ENCODE measurements at places on chromosomes 1 and 21.

DNA sequence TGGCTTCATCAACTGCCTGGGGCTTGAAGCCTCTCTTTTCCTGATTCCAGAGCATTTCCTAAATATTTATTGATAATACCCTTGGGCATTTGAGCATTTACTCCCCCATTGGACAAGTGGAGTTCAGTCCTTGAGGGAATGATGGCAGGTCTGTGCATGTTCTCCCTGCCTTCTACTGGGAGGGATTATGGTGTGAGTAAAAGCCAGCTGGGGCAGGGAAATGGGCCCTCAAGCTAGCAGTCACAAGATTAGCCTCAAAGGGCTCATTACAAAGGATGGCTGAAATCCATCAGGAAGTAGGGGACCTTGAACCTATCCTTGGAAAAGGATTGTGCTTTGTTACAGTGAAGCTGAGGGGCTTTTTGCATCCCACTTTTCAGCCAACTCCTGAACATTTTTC is 24.2 kb upstream of the OSBPL9 start:
- DNase-seq: no peak

GRCh38 chr1:197181982-197182381 is 35.5 kb upstream of the ASPM start:
- no peak for DNase-seq

DNA sequence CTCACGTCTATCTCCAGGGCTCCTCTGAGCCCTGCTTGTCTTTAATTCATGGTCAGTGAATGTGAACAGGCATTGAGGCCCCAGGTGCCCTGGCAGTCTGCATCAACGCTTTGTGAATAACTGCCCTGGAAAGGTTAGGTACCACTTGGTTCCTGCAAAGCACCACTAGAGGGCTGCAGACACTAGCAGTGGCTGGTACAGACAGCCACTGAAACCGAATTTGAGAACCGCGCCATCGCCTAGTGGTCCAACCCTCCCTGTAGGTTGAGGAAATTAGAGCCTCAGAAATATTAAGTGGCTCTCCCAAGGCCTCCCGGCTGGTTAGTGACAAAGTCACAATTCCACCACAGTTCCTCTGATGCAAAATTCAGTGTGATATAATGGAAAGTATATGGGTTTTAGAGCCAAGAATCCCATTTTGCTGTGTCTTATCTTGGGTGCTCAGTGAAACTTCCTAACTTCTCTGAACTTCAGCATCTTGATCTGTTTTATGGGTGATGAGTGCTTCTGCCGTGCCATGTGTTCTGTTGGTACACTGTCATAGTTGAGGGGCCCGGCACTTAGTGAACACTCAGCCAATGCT is 46.2 kb upstream of the BCL9 start:
- DNase-seq: peak; percentile 90

DNA sequence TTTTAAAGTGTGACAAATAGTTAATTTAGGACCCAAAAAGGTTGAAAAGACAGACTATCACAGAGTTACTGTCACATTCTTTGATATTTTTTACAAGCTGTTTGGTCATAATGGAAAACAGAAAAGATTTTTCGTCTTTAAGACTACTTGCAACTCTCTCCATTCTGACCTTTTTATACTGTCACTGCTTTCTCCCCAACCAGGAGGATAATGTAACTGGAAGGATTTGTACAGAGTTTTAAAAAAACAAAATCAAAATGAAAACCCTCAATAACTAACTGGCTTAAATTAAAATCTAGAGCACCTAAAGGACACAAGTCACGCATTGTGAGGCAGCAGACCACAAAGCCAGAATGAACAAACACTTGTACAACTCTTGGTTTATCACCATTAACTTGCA is 257.7 kb downstream of the FAF1 start:
- no peak for DNase-seq

DNA sequence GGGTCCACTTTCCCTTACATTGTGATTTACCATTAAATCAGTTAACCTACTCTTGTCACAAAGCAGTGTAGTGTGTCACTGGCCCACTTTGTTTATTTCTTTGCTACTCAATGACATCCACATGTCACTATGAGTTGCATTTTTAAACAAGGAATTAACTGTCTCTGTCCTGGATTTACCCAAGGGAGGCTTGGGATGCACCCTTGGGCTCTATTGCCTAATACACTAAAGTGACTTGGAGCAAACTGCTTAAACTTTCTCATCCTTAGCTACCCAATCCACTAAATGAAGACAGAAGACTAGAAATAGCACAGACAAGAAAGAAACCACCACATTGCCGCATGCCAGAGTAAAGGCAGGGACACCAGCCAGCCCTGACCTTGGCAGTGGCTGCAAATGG is 136.2 kb upstream of the TIAM1 start:
- no peak for DNase-seq

DNA sequence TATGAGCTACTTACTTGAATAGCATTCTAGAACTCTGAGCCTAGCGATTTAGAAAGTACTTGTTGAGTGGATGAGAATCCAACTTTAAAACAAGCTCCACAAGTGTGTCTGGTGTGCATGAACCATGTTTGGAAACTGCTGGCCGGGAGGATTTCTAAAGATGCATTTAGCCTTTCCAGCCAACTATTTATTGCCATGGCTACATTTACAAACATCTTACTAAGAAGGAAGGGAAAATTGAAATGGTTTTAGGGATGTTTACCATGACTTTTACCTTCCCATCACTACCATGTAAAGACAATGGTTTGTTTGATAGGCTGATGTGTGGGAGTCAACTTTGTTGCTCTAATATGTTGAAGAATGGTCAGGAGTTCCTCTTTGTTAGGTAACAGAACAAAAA is 37.7 kb upstream of the ARHGAP29 start:
- no peak for DNase-seq

DNA sequence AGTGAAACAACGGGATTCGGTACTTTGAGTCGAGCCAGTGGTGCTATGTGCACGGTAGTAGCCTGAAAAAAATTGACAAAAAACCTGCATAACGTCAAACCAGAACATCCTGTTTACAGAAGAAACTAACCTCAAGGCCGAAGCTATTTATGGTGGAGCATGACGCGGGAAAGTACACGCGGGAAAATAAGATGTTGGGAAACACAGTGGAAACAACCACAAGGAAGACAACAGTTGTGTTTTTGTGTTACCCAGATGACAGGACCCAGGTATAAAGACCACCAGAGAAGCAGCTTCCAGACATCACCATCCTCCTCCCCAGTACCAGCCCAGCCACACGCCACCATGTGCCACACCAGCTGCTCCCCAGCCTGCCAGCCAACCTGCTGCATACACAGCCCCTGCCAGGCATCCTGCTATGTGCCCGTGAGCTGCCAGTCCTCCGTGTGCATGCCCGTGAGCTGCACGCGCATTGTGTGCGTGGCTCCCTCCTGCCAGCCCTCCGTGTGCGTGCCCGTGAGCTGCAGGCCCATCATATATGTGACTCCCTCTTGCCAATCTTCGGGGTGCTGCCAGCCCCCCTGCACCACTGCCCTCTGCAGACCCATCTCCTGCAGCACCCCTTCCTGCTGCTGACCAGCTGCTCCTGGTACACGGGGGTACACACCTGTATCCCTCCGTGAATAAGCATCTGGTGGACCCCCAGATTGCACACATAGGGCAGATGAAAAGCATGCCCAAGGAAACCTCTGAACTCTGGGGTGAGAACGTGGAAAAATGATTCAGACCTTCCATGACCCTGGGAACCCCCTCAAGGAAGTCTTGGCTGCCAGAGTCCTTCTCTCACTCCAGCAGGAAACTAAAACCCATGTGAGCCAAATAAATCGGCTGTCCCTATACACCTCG is at the start of gene KRTAP12-3:
Gene KRTAP12-3, plus strand, starts transcription at position 298 of the 906 bp plus-strand sequence. Its CDS starts 48 bp downstream, at position 346.
- no peak for DNase-seq

GRCh38 chr1:184854036-184854435 is 99.4 kb upstream of the EDEM3 start:
- no peak for DNase-seq

DNA sequence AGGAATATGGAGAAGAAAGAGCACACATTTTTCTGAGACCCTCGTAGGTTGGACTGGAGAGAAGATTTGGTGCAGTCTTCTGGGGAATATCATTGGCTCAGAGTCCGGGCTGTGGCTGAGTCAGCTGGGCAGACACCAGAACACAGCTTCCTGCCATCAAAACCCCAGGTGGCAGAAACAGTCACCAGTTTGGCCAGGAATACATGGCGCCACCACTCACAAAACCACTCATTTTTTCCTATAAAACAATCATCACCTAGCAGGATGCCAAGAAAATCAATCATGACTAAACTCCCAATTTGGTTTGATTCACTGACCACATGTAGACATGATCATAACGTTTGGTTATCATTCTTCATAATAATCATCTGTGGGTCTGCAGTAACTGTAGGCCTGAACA is 178.1 kb upstream of the PBX1 start:
- DNase-seq: no peak

DNA sequence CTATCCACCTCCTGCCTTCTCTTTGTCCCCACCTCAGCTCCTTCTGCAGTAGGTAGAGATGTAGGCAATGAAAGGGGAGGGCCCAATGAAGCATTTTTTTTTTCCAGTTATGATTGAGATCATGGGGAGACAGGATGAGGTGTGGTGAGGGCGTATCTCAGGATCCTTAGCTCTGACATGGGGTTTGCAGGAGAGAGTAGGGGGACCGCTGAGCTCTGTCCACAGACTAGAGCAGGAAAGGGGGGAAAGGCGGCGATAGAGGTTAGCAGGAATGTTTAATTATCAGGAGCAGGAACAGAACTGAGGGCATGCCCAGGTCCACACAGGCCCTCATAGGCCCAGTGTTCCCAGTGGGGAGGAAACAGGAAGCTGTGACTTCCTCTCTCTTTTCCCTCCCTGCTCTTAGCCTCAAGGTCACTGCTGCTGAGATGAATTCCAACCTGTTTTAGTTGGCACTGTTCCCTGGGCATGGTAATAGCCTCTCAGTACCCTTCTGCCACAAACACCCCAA is 901 bp upstream of the RXFP4 start:
- DNase-seq: peak; percentile 70

DNA sequence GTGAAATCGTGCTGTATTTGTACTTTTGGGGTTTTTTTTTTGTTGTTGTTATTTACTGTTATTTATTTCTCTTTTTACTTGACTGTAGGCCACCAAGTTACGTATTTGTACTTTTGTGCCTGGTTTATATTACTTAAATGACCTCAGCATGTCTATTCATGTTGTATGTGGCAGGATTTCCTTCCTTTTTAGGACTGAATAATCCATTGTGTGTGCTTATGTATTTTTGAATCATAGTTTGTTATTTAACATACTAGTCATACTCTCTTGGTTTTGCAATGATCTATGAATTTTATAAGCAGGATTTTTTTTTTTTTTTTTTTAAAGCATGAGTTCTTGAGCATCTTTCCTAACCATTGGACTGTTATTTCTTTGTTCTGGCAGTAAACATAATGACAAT is 51.2 kb downstream of the RNF2 start:
- DNase-seq: no peak
